COLO829 (cell line): ENCODE measurements at places on chromosomes 2 and 18.

GRCh38 chr18:41982942-41983660, 28.1 kb downstream of the PIK3C3 start:
- no peak for DNase-seq

DNA sequence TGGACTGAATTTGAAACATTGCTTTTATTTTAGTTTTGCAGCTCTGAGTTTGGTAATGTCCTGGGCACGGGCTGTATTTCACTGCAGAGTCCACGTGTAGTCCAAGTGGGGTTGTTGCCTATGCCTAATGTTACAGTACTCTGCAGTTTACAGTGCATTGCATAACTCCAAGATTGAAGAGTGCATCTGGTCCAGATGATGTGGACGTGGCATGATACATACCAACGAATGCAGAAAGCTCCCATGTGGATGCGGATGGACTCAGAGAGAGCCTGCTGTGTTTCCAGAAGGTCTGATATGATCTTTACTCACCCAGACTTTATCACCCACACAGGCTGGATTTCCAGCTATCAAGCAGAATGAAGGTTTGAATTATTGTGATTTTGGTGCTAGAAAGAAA, 44.4 kb upstream of the CCDC68 start:
- DNase-seq = no peak

DNA sequence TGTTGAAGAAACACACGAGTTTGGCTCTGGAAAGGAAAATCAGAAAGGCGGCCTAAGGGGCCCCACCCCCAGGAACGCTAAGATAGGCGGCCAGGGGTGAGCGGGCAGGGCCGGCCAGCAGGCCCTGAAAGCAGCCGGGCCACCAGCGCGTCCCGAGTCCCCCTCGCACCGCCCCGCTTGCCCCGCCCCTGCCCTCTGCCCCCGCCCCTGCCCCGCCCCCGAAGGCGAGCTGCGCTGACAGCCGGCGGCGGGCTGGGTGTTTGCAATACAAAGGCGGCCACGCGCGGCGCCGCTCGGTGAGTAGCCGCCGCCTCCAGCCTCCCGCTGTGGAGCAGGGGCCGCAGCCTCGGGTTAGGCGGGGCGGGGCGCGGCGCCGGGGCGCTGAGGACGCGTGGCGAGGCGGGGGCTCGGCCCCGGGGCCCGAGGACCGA, at the start of gene LPIN1:
Gene LPIN1 (plus strand): TSS at position 257 of the 431 bp plus-strand sequence. CDS start 18,910 bp downstream, outside the sequence.
- DNase-seq = peak; percentile 94

DNA sequence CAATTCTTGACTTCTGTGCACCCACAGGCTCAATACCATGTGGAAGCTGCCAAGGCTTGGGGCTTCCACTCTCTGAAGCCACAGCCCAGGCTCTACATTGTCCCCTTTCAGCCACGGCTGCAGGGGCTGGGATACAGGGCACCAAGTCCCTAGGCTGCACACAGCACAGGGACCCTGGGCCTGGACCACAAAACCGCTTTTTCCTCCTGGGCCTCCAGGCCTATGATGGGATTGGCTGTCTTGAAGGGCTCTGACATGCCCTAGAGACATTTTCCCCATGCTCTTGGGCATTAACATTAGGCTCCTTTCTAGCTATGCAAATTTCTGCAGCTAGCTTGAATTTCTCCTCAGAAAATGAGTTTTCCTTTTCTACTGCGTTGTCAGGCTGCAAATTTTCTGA, 29.7 kb downstream of the NUP35 start:
- DNase-seq = no peak

- no peak for DNase-seq
Measured at GRCh38 chr2:64457524-64457923, 3.6 kb downstream of the LGALSL start.

DNA sequence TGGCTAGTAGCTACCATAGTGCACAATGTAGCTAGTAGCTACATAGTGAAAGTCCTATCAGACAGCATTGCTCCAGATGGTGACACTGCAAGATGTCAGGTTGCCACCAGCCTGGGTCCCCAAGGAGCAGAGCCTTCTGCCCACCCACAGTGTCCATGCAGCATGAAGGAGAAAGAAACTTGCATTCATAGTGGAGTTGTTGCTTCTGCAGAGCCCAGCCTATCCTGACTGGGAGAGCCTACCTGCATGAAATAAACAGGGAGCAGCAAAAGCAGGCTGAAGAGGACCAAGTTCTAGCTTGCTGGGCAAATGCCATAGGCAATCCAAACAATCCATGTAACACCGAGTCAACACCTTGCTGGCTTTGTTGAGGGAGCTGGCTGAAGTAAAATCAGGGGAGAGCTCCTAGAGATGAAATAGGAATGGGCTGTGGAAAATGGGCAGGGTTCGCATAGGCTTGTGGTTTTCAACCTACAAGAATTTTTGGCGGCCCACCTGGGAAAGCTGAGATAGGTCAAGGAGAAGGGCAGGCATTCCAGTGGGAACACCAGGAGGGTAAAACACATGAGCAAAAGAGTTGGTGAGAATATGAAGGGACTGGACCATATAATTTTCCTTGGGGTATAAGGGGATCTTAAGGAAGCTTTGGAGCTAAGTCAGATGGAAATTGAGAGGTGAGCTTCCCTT, 195.8 kb downstream of the CYP26B1 start:
- no peak for DNase-seq

DNA sequence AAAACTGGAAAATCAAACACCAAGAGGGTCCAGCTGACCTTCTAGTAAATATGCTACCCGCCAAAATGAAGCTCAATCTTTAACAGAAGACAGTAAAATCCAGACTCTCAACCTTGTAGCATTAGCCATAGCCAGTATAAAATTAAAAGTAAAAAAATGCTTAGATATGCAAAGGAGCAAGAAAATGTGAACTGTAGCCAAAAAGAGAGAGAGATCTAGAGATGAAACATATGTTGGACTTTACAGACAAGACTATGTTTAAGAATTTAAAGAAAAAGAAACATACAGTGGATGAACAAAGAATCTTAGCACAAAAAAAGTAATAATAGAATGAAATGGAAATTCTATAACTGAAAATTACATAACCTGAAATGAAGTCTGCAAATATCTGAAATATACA, 344.5 kb downstream of the LRATD1 start:
- no peak for DNase-seq
